ENCODE measurements at places on chromosomes 5 and 9.

GRCh38 chr5:96709152-96709821 lies 47.1 kb downstream of the CAST start:
- DNase-seq = no peak

- DNase-seq = peak; percentile 90
Observed at GRCh38 chr9:36127652-36128244, 8.8 kb upstream of the GLIPR2 start.

- DNase-seq = no peak
Observed at GRCh38 chr5:16737209-16737608, 120.4 kb upstream of the RETREG1 start.

DNA sequence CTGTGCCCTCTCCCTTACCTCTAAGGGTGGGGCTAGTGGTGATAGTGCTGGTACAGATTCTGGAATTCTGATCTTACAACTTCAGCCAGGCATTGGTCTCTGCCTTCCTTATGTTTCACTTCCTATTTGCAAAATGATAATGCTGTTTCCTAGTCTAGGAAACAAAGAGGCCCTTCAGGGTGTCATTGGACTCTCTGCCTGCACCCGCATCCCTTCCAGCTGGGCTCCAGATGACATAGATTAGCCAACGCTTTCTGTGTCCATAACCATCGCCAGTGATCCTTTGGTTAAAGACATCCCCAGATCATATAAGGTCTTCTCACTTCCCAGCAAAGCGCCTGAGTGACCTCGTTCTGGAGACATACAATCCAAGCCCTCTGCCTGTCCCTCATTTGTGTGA lies 180.7 kb downstream of the ERCC6L2 start:
- DNase-seq = no peak

DNA sequence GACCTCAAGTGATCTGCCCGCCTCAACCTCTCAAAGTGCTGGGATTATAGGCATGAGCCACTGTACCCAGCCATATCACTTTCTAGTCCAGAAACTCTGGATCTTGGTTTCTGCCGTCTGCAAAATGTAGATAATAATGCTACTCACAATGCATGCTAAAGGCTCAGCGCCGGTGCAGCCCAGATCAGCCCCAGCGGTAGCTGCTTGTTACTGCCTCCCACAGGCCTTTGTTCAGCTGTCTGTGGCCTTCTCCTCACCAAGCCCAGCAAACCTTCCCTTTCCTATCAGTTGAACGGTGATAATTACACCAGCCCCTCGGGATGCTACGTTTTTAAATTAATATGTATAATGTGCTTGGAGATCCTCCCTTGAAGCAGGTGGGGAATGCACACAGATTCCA lies 26.2 kb upstream of the MSX2 start:
- no peak for DNase-seq

DNA sequence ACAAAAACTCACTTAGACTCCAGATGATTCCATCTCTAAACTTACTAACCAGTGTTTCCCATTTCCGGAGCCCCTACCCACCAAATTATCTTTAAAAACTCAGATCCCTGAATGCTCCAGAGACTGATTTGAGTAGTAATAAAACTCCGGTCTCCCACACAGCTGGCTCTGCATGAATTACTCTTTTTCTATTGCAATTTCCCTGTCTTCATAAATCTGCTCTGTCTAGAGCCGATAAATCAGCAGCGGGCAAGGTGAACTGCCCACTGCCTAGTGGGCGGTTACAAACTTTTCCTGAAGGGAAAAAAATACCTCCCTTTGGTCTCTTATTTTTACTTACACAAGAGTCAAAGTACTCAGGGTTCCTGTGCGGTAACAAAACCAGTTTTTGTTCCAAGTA lies 624.4 kb upstream of the RORB start:
- no peak for DNase-seq

GRCh38 chr5:68225911-68226545 lies 10.5 kb downstream of the PIK3R1 start:
- DNase-seq = no peak

DNA sequence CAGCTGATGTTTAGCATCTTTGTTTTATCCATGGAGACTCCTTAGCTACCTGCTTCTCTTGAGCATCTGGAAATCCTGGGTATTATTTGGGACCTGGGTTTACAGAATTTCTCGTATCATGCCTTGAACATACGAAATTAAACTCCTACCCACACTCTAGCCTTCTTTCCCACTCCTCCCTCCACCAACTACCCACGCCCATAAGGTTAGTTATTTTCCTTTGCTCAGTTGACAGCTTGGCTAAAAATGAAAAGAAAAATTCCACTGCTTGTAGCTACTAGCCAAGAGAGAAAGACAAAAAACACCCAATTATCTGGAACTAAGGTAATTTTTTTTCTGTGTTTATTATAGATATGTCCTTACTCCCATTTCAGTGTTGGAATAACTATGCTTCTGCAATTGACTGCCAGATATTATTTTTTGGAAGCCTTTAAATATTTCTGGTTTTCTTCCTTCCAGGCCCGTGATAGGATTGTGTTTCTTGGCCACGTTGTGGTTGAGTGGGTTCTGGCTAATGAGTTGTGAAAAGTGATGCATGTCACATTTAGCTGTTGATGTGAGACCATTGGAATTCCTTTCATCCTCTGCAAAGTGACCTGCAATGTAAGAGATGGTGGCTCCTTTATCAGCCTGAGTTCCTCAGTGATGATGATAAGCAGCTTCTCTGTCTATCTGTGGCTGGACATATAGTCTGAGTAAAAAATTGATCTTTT lies 308.1 kb downstream of the LRRC70 start:
- no peak for DNase-seq

DNA sequence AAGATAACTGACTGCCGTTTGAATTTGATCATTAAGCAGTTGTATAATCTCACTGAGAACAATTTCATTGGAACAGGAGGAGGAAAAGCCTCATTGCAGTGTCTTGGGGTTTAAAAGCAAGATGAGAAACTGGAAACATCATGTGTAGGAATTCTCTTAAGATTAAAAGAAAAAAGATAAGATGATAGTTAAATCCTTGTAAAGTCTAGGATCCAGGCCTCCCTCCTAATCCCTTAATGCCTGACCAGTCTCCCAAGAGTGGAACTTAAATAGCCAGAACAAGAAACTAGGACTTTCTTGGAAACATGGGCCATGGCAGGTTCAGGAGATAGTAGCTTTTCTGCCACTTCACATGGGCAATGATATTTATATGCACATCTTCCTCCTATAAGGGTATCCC lies 37.0 kb upstream of the LRRC19 start:
- no peak for DNase-seq

Measured in Kasumi-1 (cell line).